ENCODE measurements at places on chromosomes 12 and 14.

DNA sequence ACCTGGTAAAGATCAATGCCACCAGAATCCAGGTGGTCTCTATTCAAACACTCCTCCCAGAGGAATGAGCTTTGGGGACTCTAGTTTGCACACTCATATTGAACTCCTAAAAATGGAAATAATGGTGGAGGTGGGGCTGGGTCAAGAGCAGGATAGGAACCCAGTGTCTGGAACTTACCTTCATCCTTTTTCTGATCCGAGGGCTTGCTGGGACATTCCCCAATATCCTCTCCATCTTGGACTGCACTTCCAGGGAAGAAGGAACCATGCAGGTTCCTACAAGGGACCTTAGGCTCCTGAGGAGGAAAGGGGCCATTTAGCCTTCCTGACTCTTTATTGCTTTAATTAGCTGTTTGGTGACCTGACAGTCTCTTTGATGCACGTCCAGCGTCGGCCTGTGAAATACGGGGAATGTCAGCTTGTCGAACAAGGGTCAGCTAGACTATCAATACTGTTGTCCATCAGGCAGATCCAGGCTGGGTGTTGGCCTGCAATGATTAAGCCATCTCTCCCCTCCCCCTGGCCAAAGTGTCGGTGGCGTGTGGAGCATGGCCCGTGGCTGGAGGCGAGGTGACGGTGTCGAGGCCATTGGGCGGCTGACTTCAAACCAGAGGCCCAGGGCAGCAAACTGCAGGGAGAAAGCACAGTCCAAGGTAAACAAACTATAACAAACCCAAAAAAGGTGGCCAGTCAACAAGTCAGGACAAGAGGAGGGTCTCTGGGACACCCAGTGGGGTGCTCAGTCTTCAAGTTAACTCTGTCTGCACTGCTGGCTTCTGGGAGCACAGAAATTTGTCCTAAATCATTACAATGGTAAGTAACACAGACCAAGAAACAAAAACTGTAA, 405.2 kb upstream of the TBX3 start:
- DNase-seq: no peak

- DNase-seq: peak; percentile 24
Measured at GRCh38 chr12:58804749-58805148, 115.6 kb downstream of the LRIG3 start.

GRCh38 chr12:79001404-79001803, 136.8 kb downstream of the SYT1 start:
- DNase-seq: no peak

GRCh38 chr14:37932008-37932407, 275.7 kb upstream of the SSTR1 start:
- no peak for DNase-seq

- DNase-seq: no peak
Measured at GRCh38 chr12:20440408-20440807, 72.1 kb downstream of the PDE3A start.

DNA sequence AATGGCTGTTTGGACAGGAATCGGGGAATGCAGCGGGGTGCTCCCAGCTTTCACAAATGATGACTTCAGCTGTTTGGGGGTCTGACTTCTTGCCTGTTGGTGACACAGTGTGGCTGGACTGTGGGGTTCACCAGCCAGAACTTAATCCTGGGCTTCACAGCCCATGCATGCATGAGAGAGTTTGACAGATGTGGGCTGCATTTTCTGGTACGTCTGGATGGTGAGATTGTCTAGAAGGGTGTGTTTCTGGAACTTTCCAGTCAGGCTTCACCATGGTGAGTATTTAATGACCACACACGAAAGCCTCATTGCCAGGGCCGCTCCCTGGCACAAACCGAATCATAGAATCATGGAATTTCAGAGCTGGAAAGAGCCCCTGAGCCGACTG, 29.6 kb downstream of the CHST11 start:
- DNase-seq: no peak

GRCh38 chr12:53561590-53561953, 54.3 kb upstream of the NPFF start:
- DNase-seq: peak; percentile 83

GRCh38 chr12:121982950-121983349, 38.7 kb upstream of the BCL7A start:
- DNase-seq: no peak

DNA sequence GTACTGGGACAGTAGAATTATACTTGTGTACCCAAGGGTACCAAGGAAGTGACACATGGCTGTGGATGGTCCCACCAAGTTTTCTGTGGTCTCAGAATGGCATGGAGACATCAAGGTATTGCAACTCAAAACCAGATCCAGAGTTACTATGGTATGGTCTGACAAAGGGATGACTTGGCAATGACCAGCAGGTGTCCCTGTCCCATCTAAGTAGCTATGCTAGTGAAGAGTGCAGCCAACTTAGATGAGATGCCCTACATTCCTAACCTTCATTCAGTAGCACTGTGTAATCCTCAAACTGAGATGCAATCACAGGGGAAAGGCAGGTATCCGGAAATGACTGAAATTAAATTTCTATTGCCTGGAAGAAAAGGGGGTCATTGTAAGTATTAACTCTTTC, 188.7 kb upstream of the TMEM260 start:
- DNase-seq: no peak

DNA sequence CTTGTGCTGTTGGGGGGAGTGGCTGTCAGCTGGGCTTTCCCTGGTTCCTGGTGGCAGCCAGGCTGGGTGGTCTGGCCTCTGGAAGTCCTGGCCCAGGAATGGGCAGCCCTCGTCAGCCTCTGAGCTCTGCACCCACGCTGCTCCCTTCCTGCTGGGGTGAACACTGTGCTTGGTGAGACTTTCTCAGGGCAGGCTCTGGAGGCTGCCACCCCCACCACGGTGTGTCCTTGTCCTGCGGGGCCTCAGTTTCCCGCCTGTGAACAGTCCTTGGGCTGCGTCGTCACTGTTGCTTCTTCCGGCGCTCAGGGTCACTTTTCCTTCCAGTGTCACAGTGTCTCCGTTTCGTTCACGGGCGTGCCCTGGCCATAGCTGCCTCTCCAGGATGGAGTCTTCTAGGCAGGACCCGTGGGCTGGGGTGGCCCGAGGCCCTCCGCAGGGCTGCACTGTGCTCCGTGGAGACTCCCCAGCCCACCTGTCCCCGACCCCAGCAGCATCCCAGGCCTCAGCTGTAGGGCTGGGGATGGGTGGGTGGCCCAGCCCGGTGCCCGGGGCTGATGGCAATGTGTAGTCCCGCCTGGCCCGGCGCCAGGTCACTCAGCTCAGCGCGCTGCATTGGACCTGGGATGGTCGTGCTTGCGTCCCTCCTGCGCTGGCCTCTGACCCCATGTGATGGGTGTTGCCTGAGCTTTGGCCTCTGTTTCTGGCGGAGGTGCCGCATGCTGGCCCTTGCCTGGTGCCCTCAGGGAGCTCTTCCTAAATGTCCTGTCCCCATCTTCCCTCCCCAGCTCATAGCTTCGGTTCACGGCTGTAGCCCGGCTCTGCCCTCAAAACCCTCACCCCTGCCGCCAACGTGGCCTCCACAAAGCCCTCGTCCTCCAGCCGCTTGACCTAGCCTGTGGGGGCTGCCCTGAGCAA, 6.8 kb downstream of the KIF26A start:
- no peak for DNase-seq

- no peak for DNase-seq
Measured at GRCh38 chr12:98935847-98936246, 290.8 kb downstream of the APAF1 start.

DNA sequence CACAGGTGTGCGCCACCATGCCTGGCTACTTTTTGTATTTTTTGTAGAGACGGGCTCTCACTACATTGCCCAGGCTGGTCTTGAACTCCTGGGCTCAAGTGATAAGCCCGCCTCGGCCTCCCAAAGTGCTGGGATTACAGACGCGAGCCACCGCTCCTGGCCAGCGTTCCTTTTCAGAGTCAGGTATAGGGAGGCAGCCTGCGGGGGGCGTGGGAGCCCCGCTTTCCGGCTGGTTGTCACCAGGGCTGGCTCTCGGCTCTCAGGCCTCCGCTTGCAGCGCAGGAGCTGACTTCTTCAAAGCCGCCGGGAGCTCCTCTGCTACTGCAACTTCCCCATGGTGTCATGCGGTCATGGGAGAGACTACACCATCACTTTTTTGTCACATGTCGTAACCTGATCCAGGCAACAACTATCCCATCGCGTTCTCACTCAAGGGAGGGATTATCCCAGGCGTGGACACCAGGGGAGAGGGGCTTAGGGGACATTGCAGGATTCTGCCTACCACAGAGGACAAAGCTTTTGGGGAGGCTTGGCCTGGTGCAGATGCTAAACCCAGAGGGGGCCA, 129.4 kb downstream of the SCARB1 start:
- DNase-seq: no peak

GRCh38 chr12:50123203-50123602, 11.2 kb downstream of the COX14 start:
- DNase-seq: no peak

- DNase-seq: no peak
Measured at GRCh38 chr14:91324606-91325575, 80.4 kb upstream of the GPR68 start.

- no peak for DNase-seq
Measured at GRCh38 chr12:53161119-53161911, 19.2 kb upstream of the ZNF740 start.

GRCh38 chr12:104999347-104999685, 13.2 kb downstream of the NOPCHAP1 start:
- no peak for DNase-seq

- DNase-seq: no peak
Measured at GRCh38 chr14:67882986-67883555, 63.5 kb downstream of the RAD51B start.

Data from MCF 10A (cell line).